ENCODE measurements at places on chromosomes 5 and 9.
A peak's percentile ranks its signal among the peaks of the same experiment; 100 is the strongest.

DNA sequence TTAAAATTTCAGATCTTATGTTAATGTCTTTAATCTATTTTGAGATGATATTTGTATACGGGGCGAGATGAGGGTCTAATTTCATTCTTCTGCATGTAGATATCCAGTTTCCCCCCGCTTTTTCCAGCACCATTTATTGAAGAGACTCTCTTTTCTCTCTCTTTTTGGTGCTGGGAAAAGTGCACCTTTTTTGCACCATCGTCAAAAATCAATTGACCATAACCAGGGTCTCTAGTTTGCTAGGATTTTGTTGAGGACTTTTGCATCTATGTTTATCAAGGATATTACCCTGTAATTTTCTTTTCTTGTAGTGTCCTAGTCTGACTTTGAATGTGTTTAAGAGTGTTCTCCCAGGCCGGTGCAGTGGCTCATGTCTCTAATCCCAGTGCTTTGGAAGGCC is 93.3 kb downstream of the STX17 start:
- DNase-seq = no peak

GRCh38 chr5:162657076-162657475 is 589.5 kb downstream of the GABRG2 start:
- no peak for DNase-seq

GRCh38 chr5:18944771-18945170 is 1043.2 kb downstream of the CDH18 start:
- no peak for DNase-seq

DNA sequence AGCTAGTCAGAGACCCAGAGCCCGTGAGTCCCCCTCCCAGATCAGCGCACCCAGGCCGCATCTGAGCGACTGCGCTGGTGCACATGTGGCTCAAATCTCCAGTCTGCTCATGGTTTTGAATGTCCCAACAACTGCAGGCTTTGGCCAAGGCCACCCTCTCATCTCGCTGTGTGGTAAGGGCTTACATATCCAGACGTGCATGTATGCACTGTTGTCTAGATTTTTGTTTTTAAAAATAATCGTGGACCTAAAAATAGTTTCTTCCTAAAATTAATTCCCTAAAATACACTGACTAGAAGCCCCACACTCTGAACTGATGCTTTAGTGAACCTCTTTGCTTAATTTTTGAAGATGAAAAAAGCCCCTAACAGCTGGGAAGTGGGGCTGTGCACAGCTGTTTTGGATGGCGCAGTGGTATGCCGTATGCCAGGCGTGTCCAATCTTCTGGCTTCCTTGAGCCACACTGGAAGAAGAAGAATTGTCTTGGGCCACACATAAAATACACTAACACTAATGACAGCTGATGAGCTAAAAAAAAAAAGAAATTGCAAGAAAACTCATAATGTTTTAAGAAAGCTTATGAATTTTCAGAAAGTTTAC is 143.0 kb upstream of the LHFPL2 start:
- no peak for DNase-seq

GRCh38 chr5:134552301-134552700 is 26.8 kb downstream of the JADE2 start:
- no peak for DNase-seq

- DNase-seq = no peak
Observed at GRCh38 chr5:157558041-157558595, 17.5 kb downstream of the ADAM19 start.

DNA sequence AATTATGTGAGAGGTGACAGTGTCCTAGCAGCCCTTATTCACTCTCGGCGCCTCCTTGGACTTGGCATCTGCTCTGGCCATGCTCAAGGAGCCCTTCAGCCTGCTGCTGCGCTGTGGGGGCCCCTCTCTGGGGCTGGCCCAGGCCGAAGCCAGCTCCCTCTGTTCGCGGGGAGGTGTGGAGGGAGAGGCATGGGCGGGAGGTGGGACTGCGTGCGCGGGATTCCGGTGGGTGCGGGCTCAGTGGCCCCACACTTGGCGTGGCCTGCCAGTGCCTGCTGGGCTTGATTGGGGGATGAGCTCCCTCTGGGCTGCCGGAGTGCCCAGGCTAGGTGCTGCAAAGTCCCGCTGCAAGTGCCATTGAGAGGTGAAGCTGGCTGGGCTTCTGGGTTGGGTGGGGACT is 12.9 kb upstream of the DMRTA1 start:
- DNase-seq = no peak

DNA sequence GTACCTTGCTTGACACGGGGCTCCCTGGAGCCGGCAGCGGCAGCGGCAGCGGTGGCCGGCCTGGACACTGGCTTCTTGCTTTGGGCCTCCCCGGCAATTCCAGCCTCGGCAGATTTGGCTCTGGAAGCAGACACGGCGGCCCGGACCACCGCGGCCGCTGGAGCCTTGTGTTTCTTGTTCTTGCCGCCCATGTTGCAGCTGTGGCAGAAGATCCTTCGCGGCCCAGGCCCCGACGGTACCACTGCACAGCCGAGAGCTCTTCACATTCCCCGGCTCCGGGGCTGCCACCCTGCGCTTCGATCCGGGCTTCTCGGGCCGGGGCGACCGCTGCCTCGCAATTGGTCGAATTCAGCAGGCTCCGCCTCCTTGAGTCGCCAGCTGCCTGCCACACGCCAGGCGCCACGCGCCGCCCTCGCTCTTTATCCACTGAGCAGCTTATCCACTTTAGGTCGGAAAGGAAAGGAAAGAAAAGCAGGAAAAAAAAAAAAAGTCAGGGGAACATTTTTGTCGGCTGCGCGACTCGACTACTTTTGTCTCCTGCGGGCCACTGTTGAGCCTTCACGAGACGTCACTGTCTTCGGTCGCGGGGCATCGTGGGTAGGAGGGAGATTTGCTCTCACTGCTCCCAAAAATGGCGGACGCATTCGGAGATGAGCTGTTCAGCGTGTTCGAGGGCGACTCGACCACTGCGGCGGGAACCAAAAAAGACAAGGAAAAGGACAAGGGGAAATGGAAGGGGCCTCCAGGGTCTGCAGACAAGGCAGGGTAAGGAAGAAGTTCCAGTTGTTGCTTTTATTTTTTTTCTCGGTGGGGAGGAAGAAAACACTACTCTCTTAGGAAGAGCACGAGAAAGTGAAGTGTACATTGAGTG is at the start of the genes DHX29 and MTREX:
TSS of gene DHX29 (minus strand) at position 312 of the 871 bp plus-strand sequence. CDS start at position 191, 121 bp downstream.
TSS of gene MTREX (plus strand) at position 607 of the 871 bp plus-strand sequence. CDS start at position 632, 25 bp downstream.
- DNase-seq = peak; percentile 92

DNA sequence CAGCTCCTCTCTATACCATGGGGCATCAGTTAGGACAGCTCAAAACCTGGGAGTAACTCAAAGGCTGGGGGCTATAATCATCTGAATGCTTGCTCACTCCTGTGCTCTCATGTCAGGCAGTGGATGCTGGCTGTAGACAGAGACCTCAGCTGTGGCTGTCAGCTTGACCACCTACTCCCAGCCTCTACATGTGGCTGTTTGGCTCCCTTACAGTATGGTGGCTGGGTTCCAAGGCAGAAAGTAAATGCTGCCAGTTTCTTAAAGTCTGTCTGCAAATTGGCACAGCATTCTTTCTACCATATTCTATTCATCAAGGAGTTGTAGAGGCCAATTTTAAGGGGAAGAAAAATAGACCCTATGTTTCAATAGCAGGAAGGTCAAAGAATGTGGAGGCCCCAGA is 66.9 kb downstream of the TMC1 start:
- no peak for DNase-seq
